ENCODE measurements at places on chromosomes 1 and 21. TPM values are rescaled to one million over a fixed set of nuclear protein-coding genes. Genes with fewer than 3 reads are reported as not detected.

Gene NOC2L
- 71.9 TPM for total RNA-seq

Gene RXFP4
- not detected for total RNA-seq

Gene ACTA1
- total RNA-seq = 2.5 TPM

Gene TAF12
- total RNA-seq = 18.2 TPM

Gene KRTAP22-2
- not detected for total RNA-seq

Gene GPR153
- 6.3 TPM for total RNA-seq

Gene PTGFR
- total RNA-seq = not detected

Gene LCE2A
- total RNA-seq = not detected

Gene MYBPH
- not detected for total RNA-seq

Gene MXRA8
- 24.3 TPM for total RNA-seq

Gene CSF1
- total RNA-seq = 0.89 TPM

Gene GNG12
- 8.9 TPM for total RNA-seq

Gene MNDA
- not detected for total RNA-seq

Gene C1orf116
- 31.9 TPM for total RNA-seq

Gene C1orf87
- total RNA-seq = not detected

Gene BACH1
- total RNA-seq = 83.2 TPM

Gene CFAP107
- total RNA-seq = 2.8 TPM

Gene TSPEAR
- not detected for total RNA-seq

Gene LMX1A
- total RNA-seq = 0.18 TPM

Gene ZNF496
- 56.0 TPM for total RNA-seq

Gene GJA5
- not detected for total RNA-seq

Gene DIO1
- 1.1 TPM for total RNA-seq

Gene GBP6
- not detected for total RNA-seq

Gene CD1E
- total RNA-seq = not detected
